ENCODE measurements at places on chromosomes 12 and 14. TPM values are rescaled to one million over a fixed set of nuclear protein-coding genes. Genes with fewer than 3 reads are reported as not detected.

DNA sequence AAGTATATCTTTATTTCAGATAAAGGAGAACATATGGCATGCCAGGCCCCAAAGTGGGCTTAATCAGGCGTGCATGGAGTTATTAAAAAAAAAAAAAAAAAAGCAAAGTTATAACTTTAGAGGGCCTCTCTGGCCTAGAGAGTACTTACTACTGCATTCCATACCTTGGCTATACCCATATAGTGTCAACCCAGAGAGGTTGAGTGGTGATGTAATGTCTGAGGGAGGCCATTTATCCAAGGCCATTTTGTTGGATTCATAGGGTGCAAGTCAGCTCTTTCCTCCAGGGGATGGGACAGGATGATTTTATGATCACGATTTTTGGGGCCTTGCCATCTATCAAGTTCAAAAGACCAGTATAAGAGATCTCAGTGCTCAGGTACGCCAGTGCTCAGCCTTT, 66.4 kb downstream of the DCAF5 start:
- no peak overlapping the region for H3K27ac ChIP-seq
- no peak for DNase-seq
- H3K4me1 ChIP-seq = peaks cover 9% of the 10 kb centered on the region
- peaks cover 31% of the 10 kb centered on the region for H3K36me3 ChIP-seq
- H3K4me3 ChIP-seq = no peak overlapping the region

DNA sequence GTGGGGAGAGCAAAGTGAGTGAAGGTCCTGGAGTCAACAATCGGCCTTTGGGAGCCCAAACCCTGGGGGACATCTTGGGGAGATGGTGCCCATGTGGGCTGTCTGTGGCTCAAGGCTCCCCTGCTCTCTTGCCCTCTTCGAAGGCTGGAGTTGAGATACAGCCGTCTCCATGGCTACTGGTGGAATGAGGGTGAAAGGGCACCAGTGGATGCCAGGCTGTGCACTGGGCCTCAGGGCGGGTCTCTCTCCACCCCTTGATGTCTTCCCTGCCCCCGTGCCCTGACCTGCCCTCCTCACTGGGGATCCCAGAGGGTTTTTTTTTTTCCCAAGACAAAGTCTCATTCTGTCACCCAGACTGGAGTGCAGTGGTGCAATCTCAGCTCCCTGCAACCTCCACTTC, 2.0 kb upstream of the ANKRD9 start:
- H3K27me3 ChIP-seq = peaks cover 4% of the 10 kb centered on the region
- no peak overlapping the region for H3K27ac ChIP-seq
- H3K4me1 ChIP-seq = peaks cover 22% of the 10 kb centered on the region
- H3K36me3 ChIP-seq = no peaks in the 10 kb centered on the region
- peak overlapping the region; percentile 19 for H3K4me3 ChIP-seq
- no peak for DNase-seq

- peaks cover 1% of the 10 kb centered on the region for H3K27me3 ChIP-seq
- H3K27ac ChIP-seq = no peak overlapping the region
- DNase-seq = no peak
- no peaks in the 10 kb centered on the region for H3K36me3 ChIP-seq
- no peak overlapping the region for H3K4me3 ChIP-seq
These were observed 17.2 kb upstream of the NRXN3 start for GRCh38 chr14:78153064-78153341.

DNA sequence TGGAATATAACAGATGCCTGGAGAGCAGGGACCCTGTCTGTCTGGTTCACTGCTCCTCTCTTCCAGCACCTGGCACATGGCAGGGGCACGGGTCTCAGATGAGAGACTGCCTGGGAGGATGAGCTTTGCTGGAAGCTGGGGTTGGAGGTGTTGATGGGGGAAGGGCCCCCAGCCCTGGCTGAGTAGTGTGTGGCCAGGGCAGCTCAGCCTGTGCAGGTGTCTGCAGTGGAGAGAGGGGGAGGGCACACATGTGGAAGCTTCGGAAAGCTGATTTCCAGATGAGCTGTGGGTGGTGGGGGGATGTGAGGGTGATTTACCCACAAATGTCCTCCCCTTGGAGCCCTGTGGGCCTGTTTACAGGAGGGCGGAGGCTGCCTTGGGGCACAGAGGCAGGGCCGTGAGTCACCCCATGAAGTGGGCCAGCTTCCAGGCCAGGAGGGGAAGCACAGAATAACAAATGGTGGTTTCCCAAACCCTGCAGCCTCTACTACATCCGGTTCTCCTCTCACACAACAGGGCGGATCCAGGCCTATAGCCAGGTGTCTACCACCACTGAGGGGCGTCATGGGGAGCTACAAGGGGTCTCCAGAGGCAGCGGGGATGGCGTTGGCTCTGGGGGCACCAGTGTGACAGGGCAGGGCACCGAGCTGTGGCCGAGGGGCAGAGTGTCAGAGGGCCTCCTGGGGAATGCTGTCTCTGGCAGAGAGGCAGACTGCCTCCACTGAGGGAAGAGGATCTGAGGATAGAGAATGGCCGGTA, 11.0 kb downstream of the KRT7 start:
- peaks cover 50% of the 10 kb centered on the region for H3K4me1 ChIP-seq
- peak overlapping the region; percentile 90 for H3K27ac ChIP-seq
- H3K36me3 ChIP-seq = no peaks in the 10 kb centered on the region
- peaks cover 3% of the 10 kb centered on the region for H3K27me3 ChIP-seq

DNA sequence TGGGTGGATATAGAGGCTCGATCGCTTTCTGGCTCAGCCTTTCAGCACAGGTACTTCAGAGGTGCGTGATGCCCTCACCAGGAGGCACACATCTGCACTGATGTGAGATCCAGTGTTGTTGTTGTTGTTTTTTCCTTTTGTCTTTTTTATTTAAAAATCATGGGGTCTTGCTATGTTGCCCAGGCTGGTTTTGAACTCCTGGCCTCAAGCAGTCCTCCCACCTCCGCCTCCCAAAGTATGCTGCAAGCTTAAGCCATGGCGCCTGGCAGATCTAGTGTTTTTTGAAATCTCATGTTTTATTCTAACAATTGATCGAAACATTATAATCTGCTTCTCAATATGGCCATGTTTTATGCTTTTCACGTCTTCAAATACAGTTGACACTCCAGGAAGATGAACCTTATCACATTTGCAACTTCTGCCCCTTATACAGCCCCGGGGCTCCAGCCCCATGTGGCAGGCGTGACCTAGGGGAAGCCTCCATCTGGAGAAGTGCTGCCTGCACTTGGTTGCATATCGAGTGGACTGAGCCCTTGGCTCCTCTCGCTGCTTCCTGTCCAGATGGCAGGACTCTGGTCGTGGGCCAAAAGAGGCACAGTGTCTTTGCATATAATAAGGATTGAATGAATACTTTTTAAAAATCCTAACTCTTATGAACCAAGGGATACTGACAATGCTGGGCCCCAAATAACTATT, 71.7 kb downstream of the TRAF3 start:
- DNase-seq = no peak
- H3K36me3 ChIP-seq = peaks cover 10% of the 10 kb centered on the region
- no peaks in the 10 kb centered on the region for H3K27me3 ChIP-seq
- H3K27ac ChIP-seq = no peak overlapping the region

DNA sequence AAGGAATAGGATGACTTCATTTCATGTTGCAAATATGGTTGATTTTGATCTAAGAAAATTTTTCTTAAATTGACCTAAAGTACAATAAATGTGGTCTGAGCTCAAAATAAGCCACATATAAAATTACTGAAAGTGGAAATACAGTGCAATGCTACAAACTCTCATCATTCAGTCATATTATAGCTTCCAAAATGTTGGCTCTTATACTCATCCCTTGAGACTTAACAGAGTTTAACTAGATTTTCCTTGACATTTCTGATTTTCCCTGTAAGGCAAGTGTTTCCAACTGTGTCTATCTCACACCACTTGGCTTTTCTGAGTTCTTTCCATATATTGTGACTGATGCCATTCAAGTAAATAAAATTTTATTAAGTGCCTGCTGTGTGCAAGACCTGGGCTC, 123.7 kb upstream of the NTF3 start:
- H3K27ac ChIP-seq = no peak overlapping the region
- no peaks in the 10 kb centered on the region for H3K4me1 ChIP-seq
- H3K36me3 ChIP-seq = no peaks in the 10 kb centered on the region
- H3K4me3 ChIP-seq = no peak overlapping the region
- no peaks in the 10 kb centered on the region for H3K27me3 ChIP-seq

DNA sequence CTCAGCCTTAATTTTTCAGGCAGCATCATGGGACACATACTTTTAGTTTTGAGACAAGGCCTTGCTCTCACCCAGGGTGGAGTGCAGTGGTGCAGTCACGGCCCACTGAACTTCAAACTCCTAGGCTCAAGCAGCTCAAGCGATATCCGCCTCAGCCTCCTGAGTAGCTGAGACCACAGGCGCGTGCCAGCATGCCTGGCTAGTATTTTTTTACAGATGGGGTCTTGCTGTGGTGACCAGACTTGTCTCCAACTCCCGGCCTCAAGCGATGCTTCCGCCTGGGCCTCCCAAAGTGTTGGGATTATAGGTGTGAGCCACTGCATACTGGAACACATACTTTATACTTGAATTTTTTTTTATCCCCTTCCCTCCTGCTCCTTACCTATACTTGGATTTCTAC, 2.8 kb downstream of the RDH5 start:
- H3K27me3 ChIP-seq = no peaks in the 10 kb centered on the region
- no peak for DNase-seq
- H3K36me3 ChIP-seq = peaks cover 33% of the 10 kb centered on the region
- peaks cover 49% of the 10 kb centered on the region for H3K4me1 ChIP-seq
- no peak overlapping the region for H3K4me3 ChIP-seq

APOF gene
- not detected for total RNA-seq

KCNK10 gene
- total RNA-seq = not detected

ARHGAP9 gene
- total RNA-seq = 259 TPM

SLCO1A2 gene
- total RNA-seq = not detected

PRR13 gene
- total RNA-seq = 223 TPM
